Stimulated activated CD4-positive, alpha-beta T cell treated with anti-CD3 and anti-CD28 coated beads, TNF-alpha, amount 100 ng/mL, for 1 hour (primary cell): ENCODE measurements at places on chromosomes 12 and 14.

GRCh38 chr12:107551434-107551833 is 134.2 kb upstream of the PWP1 start:
- DNase-seq: no peak

- DNase-seq: no peak
Measured at GRCh38 chr12:122732611-122733010, 2.0 kb upstream of the HCAR1 start.

- no peak for DNase-seq
Measured at GRCh38 chr14:75770635-75771034, 109.6 kb downstream of the TTLL5 start.

GRCh38 chr14:101185073-101185835 is 281.7 kb upstream of the RTL1 start:
- DNase-seq: no peak

GRCh38 chr12:53098354-53098981 is 1.0 kb downstream of the IGFBP6 start:
- DNase-seq: no peak

DNA sequence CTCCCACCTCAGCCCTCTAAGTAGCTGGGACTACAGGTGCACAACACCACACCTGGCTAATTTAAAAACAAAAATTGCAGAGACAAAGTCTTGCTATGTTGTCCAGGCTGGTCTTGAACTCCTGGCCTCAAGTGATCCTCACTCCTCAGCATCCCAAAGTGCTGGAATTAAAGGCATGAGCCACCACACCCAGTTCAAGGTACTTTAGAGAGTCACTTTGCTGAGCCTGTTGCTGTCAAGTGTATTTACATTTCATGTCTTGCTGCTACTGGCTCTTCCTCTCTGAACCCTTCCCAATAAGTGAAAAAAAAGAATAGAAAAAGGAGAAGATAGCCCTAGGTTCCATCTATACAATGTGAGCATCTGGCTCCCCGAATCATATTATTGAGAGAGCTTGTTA is 38.4 kb downstream of the SLCO1A2 start:
- no peak for DNase-seq

- no peak for DNase-seq
Measured at GRCh38 chr12:104426926-104427546, 29.7 kb upstream of the CHST11 start.

DNA sequence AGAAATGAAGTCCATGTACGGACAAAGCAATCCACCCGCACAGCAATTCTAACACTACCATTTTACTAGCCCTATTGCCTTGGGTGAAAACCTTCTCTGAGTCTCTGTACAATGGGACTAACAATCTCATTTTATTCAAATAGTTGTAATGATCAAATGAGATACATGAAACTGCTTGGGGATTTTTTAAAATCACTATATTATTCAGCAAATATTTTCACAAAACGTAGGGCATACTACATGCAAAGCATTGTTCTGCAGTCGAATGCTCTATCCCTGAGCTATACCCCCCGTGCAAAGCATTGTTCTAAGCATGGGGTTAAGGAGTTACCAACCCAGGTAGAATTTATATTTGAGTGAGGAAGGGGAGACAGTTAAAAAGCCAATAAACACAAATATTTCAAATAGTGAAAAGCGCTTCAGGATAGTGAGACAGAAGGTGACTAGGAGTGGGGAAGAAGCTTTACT is 554 bp upstream of the ATF7 start:
- DNase-seq: no peak

GRCh38 chr14:50541159-50541567 is 8.8 kb upstream of the MAP4K5 start:
- no peak for DNase-seq

- DNase-seq: no peak
Measured at GRCh38 chr12:51472984-51473383, 48.4 kb downstream of the SLC4A8 start.

GRCh38 chr14:33810308-33810707 is 140.6 kb downstream of the EGLN3 start:
- no peak for DNase-seq

DNA sequence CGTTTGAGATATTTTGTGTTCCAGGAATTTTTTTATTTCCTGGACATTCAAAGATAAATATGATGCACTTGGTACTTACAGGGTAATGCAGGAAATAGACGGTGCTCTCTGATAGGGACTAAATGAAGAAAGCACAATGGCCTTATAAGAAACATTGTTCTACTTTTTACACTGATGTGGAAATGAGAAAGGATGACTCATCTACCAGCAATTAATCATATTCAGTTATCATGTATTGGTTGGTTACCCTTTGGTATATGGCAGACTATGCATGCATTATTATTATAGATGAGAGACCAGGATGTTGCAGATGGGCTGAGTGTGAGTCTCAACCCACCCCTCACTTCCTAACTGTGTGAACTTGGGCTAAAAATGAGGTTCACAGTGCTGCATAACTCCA is 222.2 kb downstream of the FLRT2 start:
- no peak for DNase-seq

DNA sequence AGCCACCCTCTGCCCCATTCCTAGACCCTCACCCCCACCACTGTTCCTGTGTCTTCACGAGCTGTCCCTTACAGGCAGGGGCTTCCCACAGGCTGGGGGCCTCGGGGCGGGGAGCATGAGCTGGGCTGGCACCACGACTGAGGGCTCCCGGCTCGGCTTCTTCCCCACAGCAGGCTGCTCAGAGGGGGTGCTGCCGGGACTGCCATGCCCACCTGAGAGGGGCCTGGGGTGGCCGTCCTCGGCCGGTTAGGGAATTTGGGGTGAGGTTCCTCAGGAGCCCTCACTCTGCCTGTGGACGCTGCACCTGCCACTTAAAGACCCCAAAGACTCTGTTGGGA is 6.8 kb downstream of the SLC25A47 start:
- no peak for DNase-seq

- DNase-seq: no peak
Measured at GRCh38 chr12:114450515-114451300, 44.8 kb upstream of the TBX5 start.

- DNase-seq: no peak
Measured at GRCh38 chr14:90996967-90997366, 63.5 kb downstream of the RPS6KA5 start.

DNA sequence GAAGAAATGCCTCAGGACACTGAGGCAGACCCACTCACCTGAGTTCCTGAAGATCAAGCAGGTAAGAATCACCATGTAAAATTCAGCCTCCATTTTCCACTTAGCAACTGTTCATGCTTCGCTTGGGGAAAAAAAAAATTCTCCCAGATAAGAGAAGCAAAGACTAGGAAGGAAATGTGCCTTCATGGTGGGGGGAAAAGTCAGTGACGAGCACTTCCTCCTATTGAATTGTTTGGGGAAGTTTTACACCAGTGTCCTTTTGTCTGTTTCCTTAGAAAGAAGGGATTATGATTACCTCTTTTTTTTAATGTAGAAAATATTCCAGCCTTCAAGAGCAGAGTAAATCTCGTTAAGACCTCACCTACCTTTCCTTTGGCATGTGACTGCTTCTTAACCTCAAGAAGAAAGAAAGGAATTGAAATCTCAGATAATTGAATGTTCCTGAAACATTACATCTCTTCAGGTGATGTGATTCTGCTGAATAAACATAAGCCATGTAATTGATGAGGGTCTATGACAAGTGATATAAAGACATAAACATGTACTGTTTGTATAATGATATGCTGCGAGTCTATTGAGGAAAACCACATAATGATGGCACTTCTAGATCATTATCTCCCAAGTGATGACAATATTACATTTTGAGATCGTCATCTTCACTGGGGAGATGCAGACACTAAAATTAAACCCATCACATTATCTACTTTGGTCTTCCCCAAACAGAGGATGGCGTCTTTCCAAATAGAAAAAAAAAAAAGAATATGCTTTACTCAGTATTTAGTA is at the start of gene PTPRB:
TSS of gene PTPRB (minus strand) at position 127 of the 783 bp plus-strand sequence. CDS start at position 93, 34 bp downstream.
- no peak for DNase-seq

- DNase-seq: no peak
Measured at GRCh38 chr12:131782061-131782460, 46.1 kb upstream of the MMP17 start.

- no peak for DNase-seq
Measured at GRCh38 chr12:81005606-81006005, 67.9 kb upstream of the LIN7A start.

GRCh38 chr12:60235261-60235660 is 639.4 kb downstream of the SLC16A7 start:
- DNase-seq: no peak

GRCh38 chr12:9843407-9843806 is 16.1 kb downstream of the KLRF1 start:
- no peak for DNase-seq

- no peak for DNase-seq
Measured at GRCh38 chr12:40209886-40210285, 14.9 kb upstream of the LRRK2 start.

DNA sequence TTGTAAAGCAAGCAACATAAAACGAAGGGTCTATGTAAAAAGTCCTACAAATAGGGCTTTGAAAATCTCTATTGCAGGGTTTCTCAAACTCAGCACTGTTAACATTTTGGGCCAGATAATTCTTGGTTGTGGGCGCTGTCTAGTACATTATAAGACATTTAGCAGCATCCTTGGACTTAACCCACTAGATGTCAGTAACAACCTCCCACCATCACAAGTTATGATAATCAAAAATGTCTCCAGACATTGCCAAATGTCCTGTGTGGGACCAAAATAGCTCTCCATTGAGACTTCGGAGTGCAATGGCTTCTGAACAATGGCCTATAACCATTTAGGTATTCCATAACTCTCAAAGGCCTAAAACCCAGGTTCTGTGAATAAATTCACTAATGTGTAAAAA is 22.9 kb upstream of the DHRS7 start:
- DNase-seq: no peak

DNA sequence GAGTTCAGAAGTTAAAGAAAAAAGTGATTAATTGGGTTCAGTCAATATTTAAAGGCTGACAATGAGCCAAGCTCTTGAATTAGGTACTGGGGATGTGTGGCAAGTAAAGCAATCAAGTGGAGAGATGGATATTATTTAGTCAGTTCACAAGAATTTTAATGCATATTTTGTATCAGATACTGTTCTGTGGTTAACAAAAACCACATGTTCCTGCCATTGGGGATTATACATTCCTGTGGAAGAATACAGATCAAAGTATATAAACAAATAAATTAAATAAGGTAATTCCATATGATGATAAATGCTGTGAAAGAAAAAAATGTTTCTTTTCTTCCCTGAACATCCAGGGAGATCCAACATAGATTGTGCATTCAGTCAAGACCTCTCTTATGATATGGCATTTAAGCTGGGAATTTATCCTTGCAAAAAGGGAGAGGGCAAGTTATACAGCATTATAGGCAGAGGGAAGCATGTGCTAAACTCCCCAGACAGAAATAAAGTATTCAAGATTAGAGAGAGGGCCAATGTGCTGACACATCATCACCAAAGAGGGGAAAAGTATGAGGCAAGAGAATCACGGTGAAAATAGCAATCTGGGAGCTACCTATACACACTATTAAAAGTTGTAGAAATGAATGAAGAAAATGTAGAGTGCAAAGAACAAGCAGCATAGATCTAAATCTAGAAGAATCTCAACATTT is 17.6 kb upstream of the A2M start:
- DNase-seq: no peak

GRCh38 chr12:113208041-113208934 is 13.0 kb upstream of the TPCN1 start:
- no peak for DNase-seq

DNA sequence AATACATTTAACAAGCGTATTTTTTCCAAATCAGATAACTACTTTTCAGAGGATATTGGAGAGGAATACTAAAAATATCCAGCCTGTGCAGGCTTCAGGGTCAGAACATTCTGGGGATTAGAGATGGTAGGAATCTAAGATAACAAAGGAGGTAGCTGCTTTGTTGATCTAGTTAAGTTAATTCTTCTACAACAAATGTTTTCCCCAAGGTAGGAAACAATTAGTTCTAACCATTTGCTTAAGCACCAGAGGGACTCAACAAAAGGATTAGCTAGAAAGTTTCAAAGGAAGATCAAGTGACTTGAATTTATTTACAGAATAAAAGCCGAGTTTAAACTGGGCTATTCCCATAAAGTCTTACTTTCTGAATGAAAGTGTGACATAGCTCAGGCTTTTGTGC is 524.2 kb downstream of the TMTC2 start:
- no peak for DNase-seq

- no peak for DNase-seq
Measured at GRCh38 chr14:60815371-60815770, 80.8 kb downstream of the MNAT1 start.

GRCh38 chr12:105120551-105120950 is 13.0 kb downstream of the WASHC4 start:
- DNase-seq: no peak

- no peak for DNase-seq
Measured at GRCh38 chr12:4223273-4223845, 50.2 kb upstream of the CCND2 start.

GRCh38 chr14:104582005-104582404 is 2.4 kb downstream of the C14orf180 start:
- DNase-seq: no peak

GRCh38 chr14:76376878-76377734 is 1.2 kb downstream of the ESRRB start:
- DNase-seq: no peak

- no peak for DNase-seq
Measured at GRCh38 chr14:69374235-69374634, 23.9 kb downstream of the ERH start.

GRCh38 chr14:32761381-32761968 is 177.2 kb upstream of the NPAS3 start:
- DNase-seq: no peak

DNA sequence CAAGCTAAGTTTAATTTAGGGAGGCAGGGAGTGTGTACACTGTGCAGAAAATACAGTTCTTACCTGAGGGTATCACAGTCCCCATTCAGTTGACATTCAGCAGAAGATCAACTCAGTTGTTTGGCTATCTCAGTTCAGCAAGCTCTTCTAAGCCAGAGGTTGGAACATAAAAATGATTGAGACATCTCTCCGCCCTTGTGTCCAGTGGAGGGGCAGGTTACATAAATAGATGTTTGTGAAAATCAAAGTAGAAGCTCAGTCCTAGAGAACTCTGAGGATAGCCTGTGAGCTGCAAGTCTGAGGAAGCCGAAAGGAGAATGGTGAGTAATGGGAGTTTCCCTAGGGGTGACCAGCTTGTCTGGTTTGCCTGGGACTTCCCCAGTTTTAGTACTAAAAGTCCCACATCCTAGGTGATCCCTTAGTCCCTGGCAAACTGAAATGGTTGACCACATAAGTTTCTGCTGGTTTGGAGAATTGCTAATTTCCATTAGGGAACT is 251.4 kb upstream of the ATP2B1 start:
- no peak for DNase-seq

GRCh38 chr12:113900716-113901115 is 65.4 kb downstream of the RBM19 start:
- no peak for DNase-seq

DNA sequence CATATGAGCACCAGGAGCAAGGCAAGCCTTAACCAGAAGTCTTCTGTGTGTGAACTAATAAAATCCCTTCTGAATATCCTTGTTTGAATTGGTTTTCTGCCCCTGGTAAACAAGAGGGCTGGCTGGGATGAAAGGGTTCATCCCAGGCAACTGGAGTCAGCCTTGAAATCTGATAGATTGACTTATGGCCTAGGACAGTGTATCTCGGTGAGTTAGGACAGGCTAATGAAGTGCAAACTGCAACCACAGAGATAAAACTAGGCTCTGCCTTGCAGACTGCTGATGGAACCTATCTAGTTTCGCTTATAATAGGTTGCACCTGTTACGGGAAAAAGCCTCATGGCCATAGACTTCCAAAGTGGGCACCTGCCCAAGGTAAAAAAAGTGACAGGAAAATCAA is 451.9 kb upstream of the NOVA1 start:
- DNase-seq: no peak
